NCI-H748 treated with DMSO at 0.1 percent for 48 hours (cell line): ENCODE measurements at places on chromosomes 7 and 10.

DNA sequence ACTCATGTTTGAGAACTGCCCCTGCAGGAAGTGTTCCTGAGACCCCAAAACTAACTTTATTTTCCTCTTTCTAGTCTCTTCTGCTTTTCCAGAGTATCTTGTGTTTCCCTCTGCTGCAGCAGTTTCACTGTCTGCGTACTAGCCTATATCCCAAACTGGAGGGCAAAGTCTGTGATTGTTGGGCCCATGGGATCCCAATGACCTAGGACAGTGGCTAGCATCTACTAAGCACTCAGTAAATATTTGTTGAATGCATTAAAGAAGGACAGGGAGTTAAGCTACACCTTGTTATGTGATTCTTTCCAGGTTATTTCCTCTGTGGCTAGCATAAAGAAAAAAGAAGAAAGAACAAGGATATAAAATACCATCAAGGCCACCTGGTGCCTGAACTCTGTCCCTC lies 210.6 kb upstream of the PHYHIPL start:
- no peak for DNase-seq

- DNase-seq = no peak
Observed at GRCh38 chr10:23095966-23096801, 805 bp downstream of the MSRB2 start.

DNA sequence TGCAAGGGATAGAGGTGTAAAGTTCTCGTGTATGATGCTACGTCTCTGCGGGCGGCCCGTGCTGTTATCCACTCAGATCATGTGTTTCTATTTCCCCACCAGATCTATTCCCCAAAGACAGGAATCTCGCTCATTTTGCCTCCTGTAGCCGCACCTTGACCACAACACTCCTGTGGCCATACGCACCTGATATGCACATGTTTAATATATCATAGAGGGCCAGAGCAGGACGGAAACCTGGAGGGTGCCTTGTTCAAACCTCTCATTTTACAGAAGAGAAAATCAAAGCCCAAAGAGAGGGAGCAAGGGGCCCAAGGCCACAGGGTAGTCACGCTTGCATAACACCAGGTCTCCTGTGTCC lies 37.6 kb downstream of the STRA8 start:
- DNase-seq = no peak

DNA sequence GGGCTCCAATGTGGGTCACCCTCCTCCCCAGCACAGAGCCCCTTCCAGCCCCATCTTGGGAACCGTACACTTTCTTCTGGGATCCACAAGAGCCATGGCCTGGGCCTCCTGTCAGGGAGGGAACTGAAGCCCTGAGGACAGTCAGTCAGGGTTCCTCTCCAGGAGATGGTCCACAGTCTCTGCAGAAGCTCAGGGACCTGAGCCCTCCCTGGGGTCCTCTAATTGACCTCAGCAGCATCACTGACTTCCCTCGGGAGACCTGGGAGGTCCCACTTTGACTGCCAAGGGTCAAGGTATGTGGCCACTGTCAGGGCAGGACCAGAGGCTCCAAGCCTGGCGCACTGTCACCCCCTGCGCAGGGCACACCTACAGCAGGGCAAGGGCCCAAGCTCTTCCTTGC lies 32.3 kb downstream of the NOD1 start:
- DNase-seq = no peak

DNA sequence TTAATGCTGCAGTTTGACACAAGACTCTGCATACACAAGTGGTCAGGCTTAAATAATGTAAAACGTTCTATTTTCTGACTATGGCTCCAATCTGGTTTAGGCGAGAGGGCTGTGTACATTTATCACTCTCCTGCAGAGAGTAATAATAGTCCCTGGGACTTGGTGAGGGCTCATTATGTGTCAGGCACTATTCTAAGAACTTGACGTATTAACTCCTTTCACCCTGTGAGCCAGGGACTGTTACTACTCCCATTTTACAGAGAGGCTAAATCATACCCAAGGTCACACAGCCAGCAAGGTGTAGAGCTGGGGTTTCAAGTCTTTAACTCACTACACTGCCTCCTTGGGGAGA lies 187.2 kb upstream of the LYZL2 start:
- DNase-seq = no peak

- DNase-seq = no peak
Observed at GRCh38 chr7:69309601-69310000, 288.7 kb upstream of the AUTS2 start.

- no peak for DNase-seq
Observed at GRCh38 chr7:113131367-113131766, 13.0 kb upstream of the SMIM30 start.

GRCh38 chr7:12358694-12359093 lies 45.0 kb downstream of the VWDE start:
- DNase-seq = no peak

DNA sequence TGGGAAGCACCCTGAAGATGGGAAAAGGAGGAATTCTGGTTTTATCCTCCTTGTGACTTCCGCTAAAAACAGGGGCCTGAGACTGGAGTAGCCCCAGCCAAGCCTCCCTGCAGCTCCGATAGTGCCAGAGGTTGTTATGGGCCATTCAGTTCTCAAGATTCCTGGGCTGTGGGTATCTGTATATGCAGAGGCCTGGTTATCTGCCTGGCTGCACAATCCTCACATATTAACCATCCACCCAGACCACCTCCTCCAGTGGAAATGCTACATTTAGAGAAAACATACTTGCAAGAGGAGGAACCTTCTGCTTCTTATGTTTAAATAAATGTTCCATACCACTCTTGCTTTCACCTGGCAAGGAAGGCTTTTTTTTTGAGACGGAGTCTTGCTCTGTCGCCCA lies 34.6 kb downstream of the ARL3 start:
- no peak for DNase-seq

DNA sequence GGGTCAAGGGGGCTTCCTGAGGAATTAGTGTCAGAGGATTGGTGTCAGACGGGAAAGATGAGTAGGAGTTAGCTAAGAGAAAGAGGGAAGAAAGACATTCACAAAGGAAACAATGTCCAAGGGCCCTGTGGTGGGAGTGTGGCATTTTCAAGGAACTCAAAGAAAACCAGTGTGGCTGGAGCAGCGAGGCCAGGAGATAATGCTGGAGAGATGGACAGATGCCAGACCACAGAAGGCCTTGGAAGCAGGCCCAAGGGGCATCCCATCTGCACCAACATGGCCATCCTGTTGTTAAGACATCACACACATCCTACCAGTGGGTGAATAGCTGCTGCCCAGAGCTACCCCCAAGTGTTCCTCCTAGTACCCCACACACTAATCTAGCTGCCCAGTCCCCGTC lies 36.1 kb upstream of the CUL1 start:
- DNase-seq = no peak

DNA sequence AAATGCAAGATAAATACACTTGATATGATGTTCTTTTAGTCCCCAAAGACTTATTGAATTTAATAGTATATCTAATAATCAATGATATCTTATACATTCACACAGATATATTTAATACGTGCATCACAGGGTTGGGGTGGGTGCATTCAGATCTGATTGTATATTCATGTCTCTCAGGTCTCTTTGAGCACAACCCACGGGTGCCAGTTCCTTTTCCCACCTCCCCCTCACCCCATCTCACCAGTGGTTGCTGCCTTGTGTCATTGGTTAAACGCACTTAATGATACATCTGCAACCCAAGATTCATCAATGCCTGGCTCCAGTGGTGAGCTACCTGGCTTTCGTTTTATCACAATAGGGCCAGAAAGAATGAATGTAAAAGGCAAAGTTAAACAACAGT lies 6.2 kb downstream of the LRIT1 start:
- no peak for DNase-seq

DNA sequence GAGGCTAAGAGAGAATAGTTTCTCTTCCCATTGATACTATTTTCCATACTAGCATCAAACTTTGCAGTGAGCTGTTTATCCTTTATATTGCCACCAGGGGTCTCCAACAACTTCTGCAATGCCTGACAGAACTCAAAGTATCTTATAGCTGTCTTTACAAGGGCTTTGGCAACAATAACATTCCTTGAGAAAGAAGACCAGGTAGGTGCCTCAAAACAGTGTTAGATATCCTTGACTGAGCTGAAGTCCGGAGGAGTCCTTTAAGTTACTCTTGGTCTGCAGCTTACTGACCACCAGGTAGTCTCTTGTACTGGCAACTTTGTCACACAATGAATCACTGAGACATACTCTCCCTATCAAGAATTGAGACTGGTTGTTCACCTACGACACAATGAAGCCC lies 30.0 kb upstream of the TES start:
- peak; percentile 41 for DNase-seq

DNA sequence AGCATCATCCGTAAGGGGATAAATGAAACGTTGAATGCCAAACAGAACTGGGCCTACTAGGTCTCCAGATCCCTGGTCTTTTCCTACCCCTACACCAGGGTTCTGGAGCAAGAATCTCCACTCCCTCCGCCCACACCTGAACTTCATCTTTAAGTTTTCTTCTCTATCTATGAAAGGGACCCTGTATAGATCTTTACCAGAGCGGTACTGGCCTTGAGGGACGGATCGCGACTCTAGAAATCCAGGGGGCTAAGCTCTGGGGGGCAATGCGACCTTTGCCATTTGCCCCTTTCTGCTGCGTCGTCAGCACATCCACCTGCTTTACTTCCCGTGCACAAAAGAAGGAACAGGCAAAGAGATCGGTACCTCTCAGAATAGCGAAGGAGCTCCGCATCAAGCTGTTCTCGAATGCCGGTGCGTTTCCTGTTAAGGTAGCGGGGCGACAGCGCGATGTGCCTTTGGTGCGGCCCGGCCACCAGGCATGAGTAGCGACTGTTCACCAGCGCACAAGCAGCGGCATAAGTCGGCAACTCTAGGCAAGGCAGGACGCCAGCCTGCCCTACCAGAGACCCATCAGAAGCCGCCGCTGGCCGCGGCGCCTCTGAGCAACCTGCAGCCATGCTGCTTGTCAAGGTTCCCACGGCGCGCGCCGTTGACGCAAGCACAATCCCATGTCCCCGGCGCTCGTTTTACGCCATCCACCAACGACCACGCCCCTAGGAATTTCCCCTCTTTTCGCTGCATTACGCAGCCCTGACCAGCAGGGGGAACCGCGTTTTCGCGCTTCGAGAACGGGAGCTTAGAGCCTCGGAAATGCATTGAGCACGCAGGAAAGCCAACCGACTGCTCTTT lies at the start of gene POLR1F:
TSS of gene POLR1F (minus strand) at position 641 of the 852 bp plus-strand sequence. CDS start at position 620, 21 bp downstream.
- DNase-seq = peak; percentile 92

DNA sequence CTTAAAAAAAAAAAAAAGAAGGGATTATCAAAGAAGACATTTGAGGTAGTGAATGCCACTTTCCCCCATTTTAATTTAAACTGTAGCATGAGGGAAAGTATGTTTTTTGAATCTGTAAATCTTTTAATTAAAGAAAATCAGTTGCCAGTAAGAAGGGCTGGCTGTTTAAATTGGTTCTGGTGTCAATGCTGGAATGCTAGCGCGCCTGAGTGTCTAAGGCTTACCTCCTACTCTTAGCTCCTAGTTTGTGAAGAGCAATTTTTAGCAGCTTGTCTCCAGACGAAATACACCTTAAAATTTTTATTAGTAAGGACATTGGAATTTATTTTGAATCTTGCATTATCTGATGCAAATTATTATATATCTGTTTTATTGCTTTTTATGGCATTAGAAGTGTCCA lies 54.1 kb downstream of the UBE3C start:
- no peak for DNase-seq

GRCh38 chr7:50371551-50372021 lies 67.1 kb downstream of the IKZF1 start:
- no peak for DNase-seq

GRCh38 chr10:93468461-93469213 lies 13.5 kb downstream of the MYOF start:
- DNase-seq = no peak

DNA sequence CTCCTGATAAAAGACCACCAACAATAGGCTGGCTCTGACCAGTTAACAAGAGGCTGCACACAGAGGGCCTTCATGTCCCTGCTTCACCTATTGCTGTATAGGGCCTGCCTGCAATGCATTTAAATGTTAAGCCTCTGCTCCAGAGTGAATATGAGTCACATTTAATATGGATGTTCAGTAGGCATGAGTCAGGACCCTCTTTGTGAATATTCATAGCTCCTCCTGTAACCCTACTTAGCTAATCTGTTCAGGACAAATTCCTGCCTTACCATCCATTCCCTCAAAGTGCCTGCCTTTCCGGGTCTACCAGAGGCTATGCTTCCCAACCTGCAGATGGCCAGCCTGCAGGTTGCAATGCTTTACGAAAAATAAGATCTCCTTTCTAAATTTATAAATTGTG lies 32.5 kb downstream of the ARHGAP22 start:
- DNase-seq = no peak

DNA sequence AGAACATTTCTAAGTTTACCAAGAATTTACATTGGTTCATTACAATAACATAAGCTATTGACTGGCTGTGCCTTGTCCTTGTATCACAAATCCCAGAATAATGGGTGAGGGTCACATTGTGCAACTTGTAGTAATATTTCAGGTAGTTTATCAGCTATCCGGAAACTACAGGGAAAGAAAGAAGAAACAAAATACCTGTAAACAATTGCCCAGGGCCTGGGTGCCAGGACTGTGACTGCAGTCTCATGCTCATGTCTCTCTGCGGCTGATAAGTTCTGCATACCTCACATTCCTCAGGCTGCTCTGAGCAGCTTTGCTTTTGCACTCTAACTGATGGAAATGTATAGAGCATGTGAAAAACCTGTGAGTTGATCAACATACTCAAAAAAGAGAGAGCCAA lies 131.8 kb upstream of the TRIM24 start:
- DNase-seq = no peak

- DNase-seq = no peak
Observed at GRCh38 chr7:139630643-139631519, 107.4 kb downstream of the CLEC2L start.

- no peak for DNase-seq
Observed at GRCh38 chr7:187227-187927, 5.0 kb upstream of the FAM20C start.

GRCh38 chr10:131032329-131033165 lies 279.0 kb downstream of the TCERG1L start:
- no peak for DNase-seq

GRCh38 chr10:8615118-8615517 lies 560.6 kb downstream of the GATA3 start:
- DNase-seq = no peak
